ENCODE measurements at places on chromosomes 2 and 18. TPM values are rescaled to one million over a fixed set of nuclear protein-coding genes. Genes with fewer than 3 reads are reported as not detected.

The SPATA3 gene
- not detected for total RNA-seq

The OSR1 gene
- 99.6 TPM for total RNA-seq

The C2orf81 gene
- total RNA-seq, result 3.5 TPM

The C18orf54 gene
- 1.1 TPM for total RNA-seq

DNA sequence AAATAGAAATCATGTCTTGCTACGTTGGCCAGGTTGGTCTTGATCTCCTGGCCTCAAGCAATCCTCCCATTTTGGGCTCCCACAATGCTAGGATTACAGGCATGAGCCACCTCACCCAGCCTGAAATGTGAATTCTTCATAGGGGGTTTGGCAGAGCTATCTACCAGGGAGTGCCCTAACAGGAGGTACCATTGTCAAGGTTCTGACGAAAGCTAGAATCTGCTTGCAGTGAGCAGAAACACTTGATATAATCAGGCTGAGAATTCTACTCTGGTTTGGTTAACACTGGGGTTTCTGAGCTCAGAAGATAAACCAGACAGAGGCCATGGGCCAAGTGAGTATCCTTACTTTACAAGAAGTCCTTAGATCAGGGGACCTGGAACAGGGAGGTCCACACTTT, 7.2 kb upstream of the LAMA3 start:
- no peaks in the 10 kb centered on the region for H3K27me3 ChIP-seq
- no peak overlapping the region for H3K27ac ChIP-seq
- no peak for DNase-seq

GRCh38 chr18:59876310-59876626, 23.5 kb upstream of the PMAIP1 start:
- DNase-seq, result no peak
- no peaks in the 10 kb centered on the region for H3K4me1 ChIP-seq
- H3K27me3 ChIP-seq, result no peaks in the 10 kb centered on the region
- H3K27ac ChIP-seq, result no peak overlapping the region
- H3K4me3 ChIP-seq, result no peak overlapping the region

DNA sequence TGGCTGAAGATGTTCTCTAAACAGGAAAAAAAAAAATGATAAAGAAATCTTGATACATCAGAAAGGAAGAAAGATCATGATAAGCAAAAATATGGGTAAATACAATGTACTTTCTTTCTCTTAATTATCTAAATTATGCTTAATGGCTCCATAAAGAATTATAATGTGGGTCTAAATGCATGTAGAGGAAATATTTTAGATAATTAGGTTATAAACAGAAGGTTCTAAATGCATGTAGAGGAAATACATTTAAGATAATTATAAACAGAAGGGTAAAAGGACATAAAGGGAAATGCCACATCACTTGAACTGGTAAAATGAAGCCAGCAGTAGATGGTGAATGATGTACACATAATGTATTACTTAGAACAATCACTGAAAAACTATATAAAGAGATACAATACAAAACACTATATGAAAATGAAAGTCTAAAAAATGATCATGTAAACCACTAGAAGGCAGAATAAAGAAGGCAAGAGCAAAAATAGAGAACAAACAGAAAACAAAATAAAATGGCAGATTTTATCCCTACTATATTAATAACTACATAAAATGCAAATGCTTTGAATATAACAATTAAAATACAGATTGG, 308.4 kb upstream of the CDH2 start:
- H3K4me3 ChIP-seq, result no peak overlapping the region
- H3K27ac ChIP-seq, result no peak overlapping the region
- H3K4me1 ChIP-seq, result no peaks in the 10 kb centered on the region
- H3K36me3 ChIP-seq, result no peaks in the 10 kb centered on the region

DNA sequence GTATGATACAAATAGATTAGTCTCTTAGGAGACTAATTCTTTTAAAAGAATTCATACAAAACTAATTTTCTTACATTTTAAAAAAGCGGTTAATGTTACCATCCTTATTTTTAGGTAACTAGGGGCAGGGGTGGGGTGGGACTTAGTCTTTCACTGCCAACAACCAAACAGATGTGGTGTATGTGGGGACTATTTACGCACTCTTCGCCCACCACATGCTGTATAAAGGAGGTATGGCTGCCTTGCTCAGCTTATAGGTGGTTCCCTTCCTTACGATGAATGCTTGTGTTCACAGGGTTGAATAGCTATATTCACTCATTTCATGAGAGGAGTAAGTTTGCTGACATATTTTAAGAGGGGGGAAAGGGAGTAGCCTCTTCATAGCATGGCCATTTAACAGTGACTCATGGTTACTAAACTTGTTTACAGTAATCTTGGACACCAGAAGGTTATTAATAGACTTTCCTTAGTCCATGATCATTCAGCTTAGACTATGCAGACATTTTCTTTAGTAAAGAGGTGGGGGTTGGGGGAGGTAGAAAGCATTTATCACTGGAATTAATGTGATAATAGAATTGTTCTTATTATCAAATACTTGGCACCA, 61.8 kb downstream of the CAB39 start:
- H3K36me3 ChIP-seq, result no peaks in the 10 kb centered on the region
- DNase-seq, result no peak
- H3K27me3 ChIP-seq, result no peaks in the 10 kb centered on the region
- peaks cover 48% of the 10 kb centered on the region for H3K4me1 ChIP-seq
- H3K4me3 ChIP-seq, result no peak overlapping the region
- H3K27ac ChIP-seq, result peak overlapping the region; percentile 11

GRCh38 chr18:24395049-24395795, 2.4 kb downstream of the OSBPL1A start:
- H3K27ac ChIP-seq, result no peak overlapping the region
- peaks cover 6% of the 10 kb centered on the region for H3K4me1 ChIP-seq
- no peaks in the 10 kb centered on the region for H3K36me3 ChIP-seq

DNA sequence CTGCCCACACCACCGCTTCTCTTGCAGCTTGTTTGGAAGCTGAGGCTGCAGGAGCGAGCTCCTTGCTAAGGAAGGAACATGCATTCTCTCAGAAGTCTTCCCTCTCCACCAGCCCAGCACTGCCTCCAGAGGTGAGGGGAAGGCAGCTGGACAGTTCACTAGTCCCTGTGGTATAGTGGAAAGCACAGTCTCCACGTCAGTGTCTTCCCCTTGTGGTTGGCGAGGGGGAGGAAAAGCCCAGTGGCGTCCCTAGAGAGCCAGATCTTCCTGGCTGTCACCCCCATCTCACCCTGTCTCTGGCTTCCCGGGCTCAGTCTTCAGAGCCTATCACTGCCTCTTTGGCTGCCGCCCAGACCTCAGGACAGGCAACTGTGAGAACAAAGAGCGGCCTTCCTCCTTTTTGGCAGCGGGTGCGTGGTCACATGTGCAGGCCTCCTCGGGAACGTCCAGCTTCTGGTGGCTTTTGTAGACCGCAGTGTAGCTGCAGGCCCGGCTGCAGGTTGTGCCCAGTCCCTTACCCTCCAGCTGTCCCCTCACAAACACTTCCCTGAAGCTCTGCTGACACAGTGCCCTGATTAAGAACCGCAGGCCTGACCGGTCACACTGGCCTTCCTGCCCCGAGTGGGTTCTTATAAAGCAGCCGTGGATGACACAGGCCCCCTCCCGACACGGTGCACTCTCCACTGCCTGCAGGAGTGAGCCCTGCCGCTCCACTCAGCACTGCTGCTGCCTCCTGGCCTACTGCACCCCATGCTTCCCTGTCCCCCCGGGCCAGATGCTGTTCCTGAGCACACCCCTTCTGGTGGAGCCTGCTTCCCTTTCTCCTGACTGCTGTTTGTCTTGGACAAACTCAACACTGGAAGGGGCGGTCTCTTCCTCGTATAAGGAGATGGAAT, 90.9 kb downstream of the RNF144A start:
- H3K36me3 ChIP-seq, result no peaks in the 10 kb centered on the region
- H3K4me1 ChIP-seq, result peaks cover 53% of the 10 kb centered on the region
- peak overlapping the region; percentile 77 for H3K27ac ChIP-seq
